ENCODE measurements at places on chromosomes 2 and 18.

DNA sequence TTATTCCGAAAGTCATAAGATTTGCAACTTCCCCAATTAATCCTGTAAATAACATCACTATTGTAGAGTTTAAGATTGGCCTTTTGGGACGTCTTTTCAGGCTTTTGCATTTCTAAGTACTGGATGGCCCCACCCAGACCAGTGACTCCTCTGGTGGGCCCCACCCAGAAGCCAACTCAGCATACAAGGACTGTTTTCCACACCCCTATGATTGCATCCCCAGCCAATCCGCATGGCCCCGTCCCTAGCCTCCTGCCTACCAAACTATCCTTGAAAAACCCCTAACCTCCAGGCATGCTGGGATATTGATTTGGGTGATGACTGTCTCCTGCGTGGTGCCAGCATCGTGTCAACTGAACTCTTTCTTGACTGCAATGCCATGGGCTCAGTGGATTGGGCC, 24.5 kb upstream of the TGIF1 start:
- no peak for DNase-seq

DNA sequence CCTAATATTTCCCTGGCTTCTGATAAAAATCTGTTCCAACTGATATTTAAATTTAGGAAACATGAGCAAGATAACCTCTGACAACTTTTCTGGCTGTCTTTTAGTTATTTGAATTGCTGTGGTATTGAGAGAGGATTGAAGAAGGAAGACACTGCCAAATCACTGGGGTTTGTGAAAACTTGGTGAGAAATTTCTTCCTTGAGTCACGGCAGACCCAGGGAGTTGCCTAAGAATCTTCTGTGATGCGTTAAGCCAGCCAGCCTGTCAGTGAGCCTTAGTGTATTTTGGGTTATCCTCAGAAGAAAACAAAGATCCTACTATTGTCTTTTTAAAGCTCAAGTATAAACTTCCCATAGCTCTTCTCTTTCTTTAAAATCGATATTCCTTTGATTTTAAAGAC, 17.5 kb upstream of the DOK6 start:
- no peak for DNase-seq

DNA sequence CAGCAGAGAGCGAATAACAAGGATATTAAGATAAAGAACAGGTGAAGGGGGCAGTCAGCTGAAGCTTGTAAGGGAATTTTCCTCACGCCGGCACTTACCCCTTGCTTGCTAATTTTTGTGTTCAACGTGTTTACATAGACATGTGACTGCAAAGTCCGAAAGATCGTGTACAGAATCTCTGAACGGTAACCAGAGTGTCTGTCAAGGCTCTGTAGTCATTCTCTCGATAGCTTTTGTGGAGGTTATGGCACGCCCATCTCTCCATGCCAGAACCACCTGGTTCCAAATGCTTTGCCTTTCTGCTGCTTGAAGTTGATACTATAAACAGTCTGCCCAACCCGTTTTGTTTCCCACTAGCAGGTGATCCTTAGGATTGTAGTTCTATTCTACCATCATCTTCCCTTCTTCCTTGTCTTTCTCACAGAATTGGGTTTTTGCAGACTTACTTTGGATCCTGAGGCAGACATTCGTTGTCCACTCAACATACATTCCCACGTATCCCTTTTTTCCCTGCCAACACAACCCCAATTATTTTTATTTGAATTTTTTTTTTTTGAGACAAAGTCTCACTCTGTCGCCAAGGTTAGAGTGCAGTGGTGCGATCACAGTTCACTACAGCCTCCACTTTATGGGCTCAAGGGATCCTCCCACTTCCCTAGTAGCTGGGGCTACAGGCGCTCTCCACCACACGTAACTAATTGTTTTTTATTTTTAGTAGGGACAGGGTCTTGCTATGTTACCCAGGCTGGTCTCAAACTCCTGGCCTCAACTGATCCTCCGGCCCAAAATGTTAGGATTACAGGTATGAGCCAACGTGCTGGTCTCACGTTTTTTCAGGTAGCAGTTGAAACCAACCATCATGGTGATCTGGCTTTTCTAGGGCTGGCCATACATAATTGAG, 1.3 kb upstream of the USP34 start:
- DNase-seq, result no peak

DNA sequence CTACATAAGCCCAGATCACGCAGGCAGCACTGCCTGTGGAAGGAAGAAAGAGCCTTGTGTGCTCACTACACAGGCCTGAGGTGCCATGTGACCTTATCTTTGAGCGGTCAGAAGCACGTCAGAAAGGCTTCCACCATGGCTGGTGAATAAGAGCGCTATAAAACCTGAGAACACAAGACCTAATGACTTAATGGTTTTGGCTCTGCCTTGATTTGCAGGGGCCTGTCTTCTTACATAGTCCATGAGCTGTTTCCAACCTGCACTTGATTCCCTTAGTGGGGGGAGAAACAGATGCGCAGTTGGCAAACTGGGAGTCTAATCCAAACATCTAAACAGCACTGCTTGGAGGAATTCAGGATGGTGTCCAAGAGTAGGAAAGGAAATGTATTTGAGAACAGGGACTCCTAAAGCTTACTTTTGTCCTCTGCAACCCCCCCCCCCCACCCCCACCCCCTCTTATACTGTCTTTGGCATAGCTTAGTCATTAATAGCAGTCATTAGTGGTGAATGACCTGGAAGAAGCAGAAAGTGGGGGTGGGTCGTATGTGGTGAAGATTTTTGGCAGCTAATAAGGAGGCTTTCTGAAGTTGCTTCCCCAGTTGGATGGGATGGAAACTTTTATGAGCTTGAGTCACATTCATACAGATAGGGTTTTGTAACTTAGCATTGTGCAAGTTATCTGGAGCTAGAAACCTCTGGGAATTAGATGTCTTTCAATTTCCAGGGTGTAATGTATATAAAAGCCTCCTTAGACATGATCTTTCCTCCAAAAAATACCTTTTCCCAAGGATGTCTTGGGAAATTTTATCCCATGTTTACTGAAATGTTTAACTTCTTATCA, 454.1 kb downstream of the MEIS1 start:
- no peak for DNase-seq

GRCh38 chr2:120932472-120932871, 196.8 kb downstream of the GLI2 start:
- no peak for DNase-seq

- no peak for DNase-seq
Measured at GRCh38 chr2:14749884-14750283, 117.4 kb downstream of the LRATD1 start.

- DNase-seq, result no peak
Measured at GRCh38 chr18:61551586-61551985, 218.4 kb downstream of the CDH20 start.
